Stimulated activated CD4-positive, alpha-beta T cell treated with anti-CD3 and anti-CD28 coated beads, Interleukin-12 subunit alpha, Interleukin-12 subunit beta, amount 100 ng/mL, for 24 hours (primary cell): ENCODE measurements at places on chromosomes 6 and 20.

- peak; percentile 74 for DNase-seq
These were observed at the start of gene PNISR for GRCh38 chr6:99424761-99425646. PNISR (minus strand) TSS chr6:99425308; CDS start chr6:99414659, 10,649 bp downstream.

DNA sequence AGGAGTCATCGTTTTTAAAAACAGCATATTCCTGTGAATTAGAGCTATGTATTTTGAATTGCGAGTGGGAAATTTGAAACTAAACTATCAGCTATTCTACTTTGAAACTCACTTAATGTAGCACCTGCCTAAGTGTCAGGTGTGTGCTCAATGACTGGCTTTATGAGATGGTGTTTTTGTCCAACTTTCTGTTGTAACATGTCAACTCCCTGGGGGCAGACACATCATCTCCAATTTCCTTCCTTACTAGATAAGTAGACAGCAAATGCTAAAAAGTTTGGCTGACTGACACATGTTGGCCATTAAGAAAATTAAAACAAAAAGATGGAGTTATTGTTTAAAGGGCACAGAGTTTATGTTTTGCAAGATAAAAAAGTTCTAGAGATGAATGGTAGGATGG, 226.9 kb downstream of the TFAP2B start:
- no peak for DNase-seq

DNA sequence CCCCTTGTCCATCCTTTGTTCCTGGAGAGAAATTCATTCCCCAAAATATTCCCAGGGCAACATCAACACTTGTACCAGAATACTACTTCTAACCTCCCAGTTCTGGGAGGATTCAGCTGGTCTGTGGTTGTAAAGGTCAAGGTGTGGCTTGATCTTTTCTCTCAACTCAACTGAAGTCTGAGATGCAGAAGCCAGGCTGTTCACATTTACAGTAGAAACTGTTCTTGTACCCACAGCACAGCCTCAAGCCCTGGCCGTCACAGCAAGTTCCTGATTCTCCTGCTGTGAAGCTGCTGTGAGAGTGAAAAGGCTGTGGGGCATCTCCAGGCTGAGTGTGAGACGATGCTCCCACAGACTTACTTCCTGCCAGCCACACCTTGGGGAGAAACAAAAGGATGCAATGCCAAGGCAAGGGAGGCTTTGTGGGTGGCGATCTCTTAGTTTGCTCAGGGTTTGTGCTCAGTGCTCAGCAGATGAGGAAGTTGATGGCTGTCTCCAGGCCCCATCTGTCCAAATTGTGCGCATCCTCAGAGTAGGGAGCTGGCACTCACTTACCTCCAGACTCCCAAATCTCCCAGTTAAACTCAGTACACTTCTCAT, 143.9 kb upstream of the FOXA2 start:
- no peak for DNase-seq

GRCh38 chr6:115768500-115768899, 292.2 kb downstream of the FRK start:
- DNase-seq, result no peak

- no peak for DNase-seq
These were observed 171.6 kb downstream of the FOXC1 start for GRCh38 chr6:1781152-1781816.

DNA sequence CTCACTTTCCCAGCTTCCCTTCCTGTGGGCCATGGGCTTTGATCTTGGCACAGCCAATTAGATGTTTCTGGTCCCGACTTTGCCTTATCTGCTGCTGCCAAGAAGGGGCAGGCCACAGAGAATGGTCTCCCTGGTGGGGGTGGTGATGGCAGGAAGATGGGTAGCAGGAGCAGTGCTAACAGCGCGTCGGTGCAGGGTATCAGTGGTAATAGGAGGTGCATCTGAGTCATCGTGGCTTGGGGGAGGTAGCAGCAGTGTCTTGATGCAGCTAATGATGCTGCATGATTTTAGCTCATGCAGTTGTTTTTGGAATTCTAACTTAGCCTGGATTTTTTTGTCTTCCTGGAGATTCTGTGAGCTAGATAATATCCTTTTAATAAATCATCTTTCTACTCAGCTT, 18.9 kb upstream of the MAS1 start:
- peak; percentile 11 for DNase-seq

DNA sequence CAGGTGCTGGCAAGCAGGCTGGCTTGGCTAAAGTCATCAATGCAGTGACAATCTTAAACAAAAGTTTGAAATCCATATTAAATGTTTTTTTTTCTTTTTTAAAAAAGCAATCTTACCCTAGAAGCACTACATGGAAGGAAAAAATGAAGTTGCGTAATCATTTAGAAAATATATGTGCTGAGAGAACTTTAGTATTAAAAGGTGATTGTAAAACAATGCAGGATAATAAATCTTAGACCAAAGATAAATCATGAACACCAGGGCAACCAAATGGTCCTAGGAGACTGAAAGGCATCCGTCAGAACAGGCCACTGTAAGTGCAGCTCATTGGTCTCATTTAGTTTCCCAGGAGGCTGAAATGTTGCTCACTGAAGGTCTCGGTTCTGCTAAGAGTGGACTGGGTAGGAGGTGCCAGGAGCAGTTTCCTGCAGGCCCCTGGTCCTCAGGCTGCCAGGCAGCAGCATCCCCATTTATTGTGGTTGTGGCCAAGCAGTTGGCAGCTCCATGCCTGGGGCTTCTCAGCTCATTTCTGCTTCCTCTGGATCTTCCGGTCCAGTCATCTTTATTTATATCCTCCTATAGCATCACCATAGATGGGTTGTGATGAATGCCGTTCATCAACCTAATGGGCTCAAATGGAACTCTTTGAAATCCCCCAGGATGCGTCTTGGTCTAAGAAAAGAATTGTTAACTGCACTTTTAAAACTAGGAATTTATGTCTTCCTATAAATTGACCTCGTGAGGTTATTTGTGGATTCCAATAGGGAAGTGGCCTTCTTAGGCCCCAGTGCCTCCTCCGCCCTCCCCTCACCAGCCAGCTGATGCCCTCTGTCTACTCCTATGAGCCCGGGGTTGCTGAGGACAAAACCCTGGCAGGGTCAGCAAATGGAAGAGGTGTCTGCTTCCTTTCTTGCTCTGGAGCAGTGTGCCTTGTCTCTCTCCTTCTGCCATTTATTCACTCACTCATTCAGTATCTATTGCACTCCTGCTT, 269.0 kb downstream of the UST start:
- DNase-seq, result no peak

- no peak for DNase-seq
These were observed 10.6 kb downstream of the MTCH1 start for GRCh38 chr6:36975231-36976006.

DNA sequence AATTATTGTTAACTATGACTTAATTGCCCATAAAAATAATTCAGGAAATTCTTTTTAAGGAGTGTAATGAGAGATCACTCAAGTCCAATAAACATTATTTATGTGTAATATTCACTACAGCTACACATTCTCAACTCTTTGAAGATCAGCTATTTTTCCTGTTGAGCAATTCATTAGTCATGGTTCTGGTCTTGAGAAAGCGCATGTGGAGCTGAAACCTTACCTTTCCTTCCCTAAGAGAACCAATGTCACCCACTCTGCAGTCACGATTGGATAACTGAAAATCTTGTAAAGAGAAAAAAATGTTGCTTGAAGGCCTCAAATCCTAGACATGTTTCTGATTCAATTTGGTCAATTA, 736.9 kb upstream of the MARCKS start:
- no peak for DNase-seq

DNA sequence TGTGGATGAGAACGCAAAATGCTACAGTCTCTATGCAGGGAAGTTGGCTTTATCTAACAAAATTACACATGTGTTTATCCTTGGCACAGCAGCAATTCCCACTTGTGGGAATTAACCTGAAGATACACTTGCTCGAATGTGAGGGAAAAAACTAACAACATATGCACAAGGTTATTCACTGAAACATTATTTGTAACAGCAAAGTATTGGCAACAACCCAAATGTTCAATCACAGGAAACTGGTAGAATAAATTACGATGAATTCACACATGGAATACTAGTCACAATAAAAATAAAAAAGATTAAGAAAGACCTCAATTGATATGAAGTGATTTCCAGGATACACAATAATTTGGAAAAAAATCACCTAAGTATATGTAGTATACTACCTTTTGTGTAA, 68.1 kb upstream of the OGFRL1 start:
- no peak for DNase-seq

- DNase-seq, result no peak
These were observed 49.1 kb downstream of the AKAP12 start for GRCh38 chr6:151288712-151289398.

DNA sequence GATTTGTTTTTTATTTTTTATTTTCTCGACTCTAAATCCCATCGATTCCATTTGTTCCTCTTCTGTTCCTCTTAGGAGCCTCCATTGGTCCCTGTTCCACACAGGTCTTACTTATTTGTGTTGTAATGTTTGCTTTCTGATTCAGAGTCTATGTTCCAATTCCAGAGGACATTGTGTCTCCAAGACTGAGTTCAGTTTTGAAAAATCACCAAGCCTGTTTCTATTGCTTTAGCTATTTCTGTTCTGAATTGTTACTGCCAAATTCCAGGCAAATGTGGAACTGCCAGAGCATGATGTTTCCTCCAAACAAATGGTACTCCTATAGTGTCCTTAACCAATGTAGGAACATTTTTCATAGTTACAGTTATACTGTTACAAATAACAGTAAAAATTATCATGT, 270.9 kb upstream of the SPTLC3 start:
- DNase-seq, result no peak

GRCh38 chr6:13181393-13181792, 146.9 kb downstream of the TBC1D7 start:
- no peak for DNase-seq

- no peak for DNase-seq
These were observed 686.9 kb downstream of the BCKDHB start for GRCh38 chr6:80793411-80793810.

GRCh38 chr6:41636833-41637193, 1.5 kb upstream of the MDFI start:
- no peak for DNase-seq

DNA sequence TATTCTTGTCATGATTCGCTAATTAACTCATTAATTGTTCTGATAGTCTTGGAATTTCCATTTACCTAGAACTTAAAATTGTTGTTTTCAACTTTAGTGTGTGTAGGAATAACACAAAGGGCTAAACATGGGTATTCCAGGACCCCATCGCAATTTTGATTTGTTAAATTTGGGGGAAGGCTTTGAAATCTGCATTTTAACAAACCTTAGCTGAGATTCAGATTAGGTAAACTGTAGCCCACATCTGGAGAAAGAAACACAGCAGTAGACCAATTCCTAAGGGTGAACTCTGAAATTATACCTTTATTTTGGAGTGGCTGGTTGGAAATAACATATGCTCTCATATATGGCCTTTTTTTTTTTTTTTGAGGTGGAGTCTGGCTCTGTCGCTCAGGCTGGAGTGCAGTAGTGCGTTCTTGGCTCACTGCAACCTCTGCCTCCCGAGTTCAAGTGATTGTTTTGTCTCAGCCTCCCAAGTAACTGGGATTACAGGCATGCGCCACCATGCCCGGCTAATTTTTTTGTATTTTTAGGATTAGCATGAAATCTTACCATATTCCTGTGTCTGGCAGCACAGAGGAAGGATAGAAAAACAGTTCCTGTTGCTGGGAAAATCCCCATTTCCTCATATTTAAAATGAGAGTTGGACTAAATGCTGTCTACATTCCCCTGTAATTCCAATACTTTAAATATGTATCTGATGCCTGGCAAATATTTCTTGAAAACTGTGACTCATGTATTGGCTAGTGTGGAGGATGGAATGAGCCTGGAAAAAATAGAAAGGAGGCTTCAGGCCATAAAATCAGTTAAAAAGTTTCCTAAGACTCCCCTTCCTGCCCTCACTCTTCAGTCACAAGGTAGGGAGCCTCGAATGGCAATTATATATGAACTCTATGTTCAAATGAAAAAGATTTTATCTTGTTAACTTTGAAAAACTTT, 96.7 kb upstream of the FAM184A start:
- DNase-seq, result no peak

GRCh38 chr6:134178161-134179044, 126.0 kb upstream of the SLC2A12 start:
- peak; percentile 69 for DNase-seq

DNA sequence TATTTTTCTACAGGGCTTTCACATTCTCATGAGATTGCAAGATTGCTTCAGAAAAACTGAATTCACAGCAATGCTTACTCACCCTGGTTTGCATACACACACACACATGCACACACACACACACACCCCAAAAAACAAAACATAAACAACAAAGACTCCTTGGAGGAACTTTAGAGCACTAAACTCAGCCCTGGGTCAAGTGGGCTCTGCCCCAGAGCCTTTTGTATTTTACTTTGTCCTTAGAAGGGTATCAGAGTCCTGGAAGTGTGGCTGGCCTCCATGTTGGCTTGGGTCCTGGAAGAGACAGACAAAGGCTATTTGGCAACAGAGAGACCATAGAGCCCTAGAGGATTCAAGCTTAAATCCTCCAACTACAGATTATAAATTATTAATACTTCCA, 8.0 kb upstream of the CST9 start:
- no peak for DNase-seq

- no peak for DNase-seq
These were observed 514.3 kb upstream of the ID4 start for GRCh38 chr6:19322691-19323485.

GRCh38 chr20:33411242-33411641, 9.9 kb upstream of the CDK5RAP1 start:
- DNase-seq, result no peak

GRCh38 chr20:63312690-63313348, 19.8 kb downstream of the COL20A1 start:
- DNase-seq, result no peak

- DNase-seq, result no peak
These were observed 92.6 kb downstream of the MAP3K7 start for GRCh38 chr6:90494067-90494780.

DNA sequence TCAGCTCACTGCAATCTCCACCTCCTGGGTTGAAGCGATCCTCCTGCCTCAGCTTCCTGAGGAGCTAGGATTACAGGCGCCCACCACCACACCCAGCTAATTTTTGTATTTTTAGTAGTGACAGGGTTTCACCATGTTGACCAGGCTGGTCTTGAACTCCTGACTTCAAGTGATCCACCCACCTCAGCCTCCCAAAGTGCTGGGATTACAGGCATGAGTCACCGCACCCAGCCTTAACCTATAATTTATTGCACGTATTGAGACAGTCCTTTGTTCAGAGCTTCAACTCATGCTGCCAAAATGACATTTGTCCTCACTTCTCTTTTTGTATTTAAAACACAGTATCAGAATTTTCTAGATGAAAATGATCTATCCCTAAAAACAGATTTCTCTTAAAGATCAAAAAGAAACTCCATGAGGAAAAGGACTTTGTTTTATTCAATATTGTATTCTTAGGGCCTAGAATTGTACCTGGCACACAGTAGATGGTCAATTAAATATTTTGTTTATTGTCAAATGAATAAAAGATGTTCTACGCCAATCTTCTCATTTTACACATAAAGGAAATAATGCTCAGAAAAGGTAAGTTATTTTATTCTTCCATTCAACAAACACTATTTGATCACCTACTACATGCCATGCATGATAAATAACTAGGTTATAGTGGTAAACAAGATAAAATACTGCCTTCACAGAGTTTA, 10.8 kb downstream of the SERAC1 start:
- no peak for DNase-seq
